Activated naive CD4-positive, alpha-beta T cell (primary cell): ENCODE measurements at places on chromosomes 7 and 10.

DNA sequence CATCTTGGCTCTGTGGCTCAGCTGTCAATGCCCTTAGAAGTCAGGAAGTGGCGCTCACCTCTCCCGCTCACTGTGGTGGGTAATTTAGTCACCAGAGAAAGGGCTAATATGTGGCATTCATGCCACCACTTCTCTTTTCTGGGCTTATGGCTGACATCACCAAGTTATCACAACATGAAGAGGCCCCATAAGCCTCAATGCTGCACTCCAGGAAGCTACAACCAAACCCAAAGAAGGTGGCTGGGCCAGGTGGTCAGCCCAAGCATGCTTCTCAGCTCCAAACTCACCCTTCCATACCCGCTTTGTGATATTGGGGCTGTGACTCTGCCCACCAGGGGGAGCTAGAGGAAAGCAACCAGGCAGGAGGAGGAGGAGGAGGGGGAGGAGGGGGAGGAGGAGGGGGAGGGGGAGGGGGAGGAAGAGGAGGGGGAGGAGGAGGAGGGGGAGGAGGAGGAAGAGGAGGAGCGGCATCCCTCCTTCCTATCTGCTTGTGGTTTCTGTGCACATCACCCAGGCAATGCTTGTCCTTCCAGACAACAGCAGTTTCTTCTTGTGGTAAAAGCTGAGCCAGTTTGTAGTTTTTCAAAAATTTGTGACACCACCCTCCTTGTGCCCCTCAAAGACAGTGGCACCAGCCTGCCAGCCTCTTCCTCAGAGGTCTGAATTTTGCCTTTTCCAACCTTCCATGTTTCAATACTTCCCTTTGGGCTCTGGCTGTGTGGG is 42.1 kb downstream of the CYP26A1 start:
- DNase-seq, result peak; percentile 29

DNA sequence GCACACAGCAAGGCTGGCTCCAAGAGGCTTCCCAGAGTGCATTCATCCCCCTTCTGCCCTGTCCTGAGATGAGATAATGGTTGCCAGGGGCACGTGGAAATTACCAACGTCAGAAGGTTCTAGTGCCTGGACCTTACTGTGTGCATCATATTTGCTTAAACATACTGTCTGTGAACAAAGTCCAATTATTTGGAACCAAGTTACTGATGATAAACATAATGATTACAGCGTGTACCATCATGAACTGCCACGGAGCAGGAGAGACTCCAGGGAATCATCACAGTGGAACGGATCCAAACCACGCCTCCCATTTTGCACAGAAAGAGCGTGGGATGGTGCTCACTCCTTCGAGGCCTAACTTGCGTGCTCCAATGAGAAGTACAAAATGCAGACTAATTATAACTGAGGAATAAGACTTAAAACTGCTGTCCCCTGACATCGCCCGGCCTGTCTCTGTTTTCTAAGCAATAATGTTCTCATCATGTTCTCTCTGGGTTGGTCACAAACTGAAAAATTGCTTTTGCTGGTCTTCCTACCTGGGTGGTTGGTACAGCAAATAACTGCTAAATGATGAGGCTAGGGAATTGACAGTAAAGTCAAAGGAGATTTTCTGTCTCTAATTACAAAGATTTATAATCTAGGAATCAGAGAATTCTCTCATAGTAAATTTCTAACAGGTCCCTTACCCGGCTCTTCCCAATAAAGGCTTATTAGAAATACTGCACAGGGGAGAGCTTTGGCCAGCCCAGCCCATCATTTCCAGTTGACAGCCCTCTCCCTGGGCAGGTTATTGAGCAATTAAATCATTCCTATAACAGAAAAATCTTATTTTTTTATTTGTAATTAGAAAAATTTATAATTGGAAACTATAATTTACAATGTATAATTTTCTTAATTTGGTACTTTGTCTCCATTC is 182.2 kb downstream of the CAMK1D start:
- DNase-seq, result no peak

DNA sequence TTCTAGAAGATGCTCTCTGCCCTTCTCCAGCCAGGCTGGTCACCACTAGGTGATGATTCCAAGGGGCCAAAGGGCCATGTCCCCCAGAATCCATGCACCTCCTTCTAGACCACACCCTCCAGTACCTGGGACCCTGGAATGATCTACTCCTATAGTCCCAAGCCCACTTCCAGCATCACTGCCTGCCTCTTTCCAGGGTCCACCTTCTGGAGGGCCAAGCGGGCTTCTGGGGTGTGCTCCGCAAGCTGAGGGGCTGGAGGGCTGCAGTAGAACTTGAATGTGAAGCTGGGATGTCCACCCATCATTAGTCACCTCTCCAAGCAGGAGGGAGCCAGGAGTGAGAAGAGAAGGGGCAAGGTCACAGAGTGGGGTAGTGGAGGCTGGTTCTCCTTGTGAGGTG is 234.4 kb upstream of the MYO3A start:
- no peak for DNase-seq

- no peak for DNase-seq
Measured at GRCh38 chr10:77961668-77962067, 35.1 kb upstream of the DLG5 start.

DNA sequence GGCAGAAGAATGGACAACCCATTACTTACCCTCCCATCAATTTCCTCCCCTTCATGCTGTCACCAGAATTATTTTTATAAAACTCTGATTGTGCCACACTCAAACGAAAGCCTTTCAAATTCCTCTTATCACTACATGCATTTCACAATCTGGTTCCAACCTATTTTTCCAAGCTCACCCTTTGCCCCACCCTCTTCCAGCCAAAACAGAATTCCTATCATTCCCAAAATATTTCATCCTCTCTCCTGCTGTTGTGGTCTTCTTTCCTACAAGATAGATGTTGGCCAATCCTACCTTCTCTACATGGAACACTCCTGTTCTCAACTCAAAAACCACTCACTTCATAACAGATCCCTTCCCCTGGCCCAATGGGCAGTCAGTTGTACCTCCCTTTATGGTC is 111.5 kb downstream of the ELAPOR2 start:
- no peak for DNase-seq

DNA sequence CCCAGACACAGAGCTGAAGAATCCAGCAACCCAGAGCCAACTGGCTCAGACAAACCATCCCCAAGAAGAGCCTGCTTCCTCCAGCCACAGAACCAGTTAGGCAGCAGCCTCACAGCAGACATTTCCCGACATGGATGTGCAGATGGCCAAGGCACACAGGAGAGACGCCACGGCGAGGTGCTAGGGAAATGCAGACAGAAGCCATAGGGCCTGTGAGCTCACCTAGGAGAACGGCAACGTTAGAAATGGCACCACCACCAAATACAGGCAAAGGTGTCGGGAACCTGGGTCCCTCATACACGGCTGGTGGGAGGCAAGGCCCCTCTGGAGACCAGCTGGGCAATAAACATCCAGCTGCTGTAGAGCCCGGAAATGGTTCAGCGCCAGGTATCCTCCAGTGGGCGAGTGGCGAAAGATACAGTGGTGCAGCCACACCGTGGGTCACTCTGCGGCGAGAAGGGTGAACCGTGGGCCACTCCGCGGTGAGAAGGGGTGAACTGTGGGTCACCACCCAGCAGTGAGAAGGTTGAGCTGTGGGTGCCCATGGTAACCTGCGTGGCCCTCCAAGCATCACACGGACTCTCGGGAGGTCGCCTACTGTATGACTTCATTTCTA is 31.2 kb downstream of the JAKMIP3 start:
- DNase-seq, result no peak

- DNase-seq, result no peak
Measured at GRCh38 chr10:21369697-21370096, 155.8 kb downstream of the SKIDA1 start.

- DNase-seq, result no peak
Measured at GRCh38 chr10:17764142-17764541, 12.1 kb downstream of the TMEM236 start.

- no peak for DNase-seq
Measured at GRCh38 chr7:64687249-64687648, 21.3 kb downstream of the ZNF107 start.

DNA sequence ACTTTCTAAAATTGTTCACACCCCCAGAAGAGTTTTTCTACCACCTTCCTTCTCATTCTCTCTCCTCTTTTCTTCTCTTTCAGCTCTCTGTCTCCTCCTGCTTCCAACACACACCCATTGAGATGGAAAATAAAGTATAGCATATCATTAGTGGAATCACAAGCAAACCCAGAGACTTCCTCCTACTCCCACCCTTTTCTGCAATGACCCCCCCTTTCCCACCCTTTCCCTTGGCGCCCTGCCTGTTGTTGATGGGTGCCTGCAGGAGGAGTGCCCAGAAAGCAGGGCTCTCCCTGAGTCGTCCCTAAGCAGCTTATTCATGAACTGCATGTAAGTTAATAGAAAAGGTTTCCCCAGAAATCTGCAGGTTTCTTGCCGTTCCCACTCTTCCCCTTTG is 300.0 kb downstream of the PLXNA4 start:
- no peak for DNase-seq

GRCh38 chr7:48088559-48089045 is 463 bp upstream of the UPP1 start:
- no peak for DNase-seq

DNA sequence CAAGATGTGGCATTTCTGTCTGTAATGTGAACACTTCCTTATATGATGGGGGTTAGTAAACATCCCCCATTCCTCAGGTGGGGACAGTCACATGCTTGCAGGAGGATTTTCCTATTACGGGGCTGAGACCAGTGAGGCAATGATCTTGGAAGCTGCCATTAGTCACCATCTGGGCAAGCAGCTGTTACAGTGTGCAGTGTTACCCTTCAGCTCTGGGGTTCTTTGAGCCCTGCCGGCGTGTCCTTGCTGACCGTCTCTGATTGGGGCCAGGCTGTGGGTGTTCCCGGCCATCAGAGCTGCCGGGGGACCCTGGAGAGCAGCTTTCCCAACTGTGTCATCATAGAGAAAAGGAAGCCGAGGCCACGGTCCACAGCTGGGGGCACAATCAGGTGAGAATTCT is 126.8 kb upstream of the FAM20C start:
- no peak for DNase-seq

DNA sequence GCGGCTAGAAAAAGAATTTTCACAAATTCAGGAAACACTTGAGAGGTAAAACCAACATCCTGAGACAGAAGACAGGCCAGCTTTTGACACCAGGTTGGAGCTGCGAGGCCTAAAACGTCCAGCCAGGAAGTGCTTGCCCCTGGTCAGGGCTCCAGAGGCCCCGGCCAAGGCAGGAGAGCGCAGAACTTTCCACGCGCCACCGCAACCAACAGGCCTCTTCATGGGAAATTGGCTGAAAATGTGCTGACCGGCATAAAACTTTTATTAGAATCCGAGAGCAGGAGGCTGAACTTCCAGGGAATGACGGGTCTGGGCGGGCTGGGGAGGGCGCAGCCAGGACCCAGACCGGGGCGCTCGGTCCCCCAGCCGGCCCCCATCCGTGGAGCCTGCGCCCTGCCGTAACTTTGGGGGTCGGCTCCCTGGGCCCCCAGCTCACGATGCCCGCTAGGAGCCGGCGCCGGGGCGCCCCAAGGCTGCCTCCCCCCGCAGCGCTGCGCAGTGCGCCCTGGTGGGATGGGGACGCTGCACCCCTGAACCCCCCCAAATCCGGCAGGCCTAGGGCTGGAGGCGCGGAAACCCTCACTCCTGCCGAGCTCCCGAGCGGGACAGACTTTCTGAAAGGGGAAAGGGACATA is 414.0 kb upstream of the MKI67 start:
- DNase-seq, result no peak

- no peak for DNase-seq
Measured at GRCh38 chr10:131253931-131254858, 57.3 kb downstream of the TCERG1L start.

GRCh38 chr7:16318989-16319915 is 102.1 kb downstream of the CRPPA start:
- no peak for DNase-seq

DNA sequence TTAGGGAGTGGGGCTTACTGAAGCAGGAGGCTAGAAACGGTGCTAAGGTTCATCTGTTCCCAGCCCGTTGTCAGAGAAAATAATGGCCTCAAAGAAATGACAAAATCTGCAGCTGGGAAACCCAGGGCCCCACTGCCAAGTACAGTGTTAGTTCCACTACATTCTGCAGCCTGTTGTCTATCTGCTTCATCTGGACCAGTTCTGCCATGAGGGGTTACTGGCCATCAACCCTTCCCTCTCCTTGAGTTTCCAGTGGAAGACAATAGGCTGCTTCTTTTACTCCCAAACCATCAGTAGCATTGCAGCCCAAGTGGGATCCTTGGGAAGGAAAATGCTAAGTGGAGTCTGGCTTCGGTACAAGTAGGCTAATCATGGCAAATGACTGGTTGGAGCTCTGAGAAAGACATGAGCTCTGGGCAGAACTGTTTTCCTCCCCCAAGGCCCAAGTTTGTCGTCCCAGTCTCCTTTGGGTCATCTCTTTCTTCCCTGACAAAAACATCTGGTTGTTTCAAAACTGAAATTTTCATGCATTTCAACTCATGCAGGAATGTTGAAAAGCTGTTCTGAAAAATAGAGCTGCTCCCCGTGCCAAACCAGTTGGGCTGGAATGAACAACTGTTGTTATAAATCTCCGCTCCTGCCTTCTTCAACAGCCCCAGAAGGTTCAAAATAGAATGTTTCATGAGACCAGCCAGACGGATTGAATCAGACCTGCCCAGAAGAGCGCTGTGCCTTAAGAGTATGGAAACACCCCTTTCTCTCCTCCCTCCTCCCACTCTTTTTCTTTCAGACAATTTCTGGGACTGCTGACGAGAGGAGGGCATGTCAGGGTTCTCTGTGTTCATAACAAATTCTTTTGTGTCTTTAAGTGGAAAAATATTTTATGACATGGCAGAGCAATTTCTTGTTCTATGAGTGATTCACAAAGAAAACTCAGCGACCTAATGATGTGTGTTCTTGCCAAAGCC is 116.6 kb downstream of the RAB18 start:
- DNase-seq, result no peak

DNA sequence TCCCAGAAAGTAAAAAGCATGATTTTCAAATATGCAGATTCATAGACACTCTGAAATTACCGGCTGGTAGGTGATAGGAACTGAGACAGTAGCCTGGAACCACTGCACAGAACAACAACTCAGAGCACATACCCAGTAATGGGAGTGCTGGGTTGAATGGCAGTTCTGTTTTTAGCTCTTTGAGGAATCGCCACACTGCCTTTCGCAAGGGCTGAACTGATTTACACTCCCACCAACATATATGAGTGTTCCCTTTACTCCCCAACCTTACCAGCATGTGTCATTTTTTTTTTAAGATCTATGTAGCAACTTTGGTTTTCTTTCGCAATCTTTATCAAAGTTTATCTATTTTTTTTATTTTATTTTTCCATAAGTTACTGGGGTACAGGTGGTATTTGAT is 358.8 kb downstream of the CALN1 start:
- DNase-seq, result no peak

- no peak for DNase-seq
Measured at GRCh38 chr10:121378251-121378801, 219.9 kb downstream of the FGFR2 start.

GRCh38 chr7:44678101-44678470 is 70.6 kb upstream of the ZMIZ2 start:
- DNase-seq, result no peak

- DNase-seq, result no peak
Measured at GRCh38 chr10:132570771-132571649, 33.4 kb downstream of the INPP5A start.

- DNase-seq, result no peak
Measured at GRCh38 chr7:127678947-127679346, 27.0 kb downstream of the SND1 start.
